Activated naive CD4-positive, alpha-beta T cell treated with anti-CD3 and anti-CD28 coated beads, Interleukin-2, amount 50 U/mL, for 16 hours (primary cell): ENCODE measurements at places on chromosomes 4 and X.

GRCh38 chr4:38957893-38958292, 74.3 kb downstream of the TMEM156 start:
- no peak for DNase-seq

DNA sequence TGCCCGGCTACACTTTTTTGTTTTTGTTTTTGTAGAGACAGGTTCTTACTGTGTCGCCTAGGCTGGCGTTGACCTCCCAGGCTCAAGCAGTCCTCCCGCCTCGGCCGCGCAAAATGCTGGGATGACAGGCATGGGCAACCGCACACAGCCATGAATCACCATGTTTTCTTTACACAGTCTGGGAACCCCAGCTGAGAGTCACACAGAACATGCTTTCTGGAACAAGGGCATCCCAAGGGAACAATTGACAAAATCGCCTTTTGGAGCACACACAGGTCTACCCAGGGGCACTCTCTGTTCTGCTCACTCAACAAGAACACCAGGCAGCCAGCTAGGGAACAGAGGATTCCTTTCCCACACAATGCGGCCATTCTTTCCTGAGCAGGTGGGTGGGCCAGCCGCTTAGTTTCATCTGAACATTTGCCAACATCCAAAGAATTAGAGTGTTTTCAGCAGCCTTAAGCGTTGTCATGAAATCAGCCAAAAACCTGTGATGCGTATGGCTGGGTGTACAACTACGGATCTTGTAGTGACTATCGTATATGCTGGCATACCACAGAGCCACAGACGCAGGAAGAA, 15.7 kb downstream of the PRKX start:
- DNase-seq = no peak

DNA sequence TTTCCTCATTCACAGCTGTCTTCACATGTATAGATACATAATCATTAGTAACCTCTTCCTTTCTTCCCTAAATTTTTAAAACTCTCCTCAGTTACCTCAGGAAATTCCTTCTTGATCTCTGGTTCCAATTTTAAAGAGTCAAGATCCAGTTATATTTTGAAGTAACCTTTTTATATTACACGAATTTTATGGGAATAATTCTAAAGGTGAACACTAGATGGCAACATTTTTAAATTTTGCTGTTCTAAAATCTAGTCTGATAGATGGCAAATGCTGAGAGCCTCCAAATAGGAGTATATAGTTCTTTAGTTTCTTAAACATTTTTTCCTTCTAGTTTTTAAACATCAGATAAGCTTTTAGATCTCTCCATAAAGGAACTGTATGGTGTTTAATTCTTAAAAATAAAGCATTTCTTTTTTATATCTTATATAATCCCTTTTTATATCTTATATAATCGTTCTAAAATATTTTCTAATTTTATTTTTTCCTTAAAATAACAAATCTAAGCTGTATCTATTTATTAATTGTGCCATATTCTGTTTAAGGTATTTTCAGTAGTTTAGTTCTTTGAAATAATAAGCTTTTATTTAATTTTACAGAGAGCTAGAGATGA, 37.9 kb upstream of the PAPSS1 start:
- DNase-seq = no peak

DNA sequence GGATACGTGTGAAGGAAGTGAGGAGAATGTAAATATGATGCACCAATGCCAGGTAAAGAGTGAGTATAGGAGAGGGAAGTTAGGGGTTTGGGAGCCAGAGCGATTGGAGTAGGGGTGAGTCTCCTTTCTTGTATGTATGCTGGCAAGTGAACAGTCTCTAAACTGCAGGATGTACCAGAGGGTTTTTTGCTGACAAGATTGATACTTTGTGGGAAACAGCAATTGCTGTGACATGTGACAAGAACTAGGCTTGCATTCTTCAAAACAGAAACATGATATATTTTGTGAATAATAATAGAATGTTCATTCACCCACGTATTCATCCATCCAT, 706 bp downstream of the CHIC1 start:
- DNase-seq = no peak

DNA sequence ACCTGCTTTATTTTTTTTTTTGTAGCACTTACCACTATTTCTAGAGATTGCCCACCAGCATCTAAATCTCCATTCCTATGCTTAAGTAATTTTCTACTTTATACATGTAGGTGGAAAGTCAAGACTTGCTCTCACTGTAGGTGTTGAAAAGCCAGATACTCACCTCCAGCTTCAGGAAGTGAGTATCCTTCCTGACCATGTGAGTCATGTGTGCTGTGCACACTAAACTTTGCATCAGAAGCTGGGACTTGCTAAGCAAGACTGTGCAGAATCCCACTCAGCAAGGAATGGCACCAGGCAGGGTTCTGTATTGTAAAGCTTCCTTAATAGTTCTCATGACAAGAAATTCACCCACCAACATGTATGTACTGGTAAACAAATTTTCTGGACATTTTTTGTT, 151.8 kb downstream of the POU4F2 start:
- no peak for DNase-seq

GRCh38 chr4:158255727-158256324, 45.5 kb downstream of the TMEM144 start:
- DNase-seq = no peak

GRCh38 chrX:13673016-13673415, 15.9 kb upstream of the RAB9A start:
- no peak for DNase-seq
